NCI-H187 (cell line): ENCODE measurements at places on chromosomes 5 and 9.

GRCh38 chr9:4962085-4962484 lies 23.0 kb upstream of the JAK2 start:
- DNase-seq: no peak

DNA sequence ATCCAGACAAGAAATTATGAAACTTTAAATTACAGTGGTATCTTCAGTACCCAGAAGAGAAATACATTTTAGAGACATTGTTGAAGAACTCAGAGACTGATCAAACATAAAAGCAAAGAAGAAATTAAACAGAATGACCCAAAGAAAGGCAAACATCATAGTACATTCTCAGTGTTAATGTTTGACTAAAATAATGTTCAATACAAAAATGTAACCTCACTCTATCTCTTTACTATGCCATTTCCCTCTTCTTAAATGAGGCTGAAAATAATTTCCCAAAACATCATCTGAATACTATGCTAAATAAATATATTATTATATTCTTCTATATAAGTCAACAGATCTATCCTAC lies 22.8 kb downstream of the TMEM161B start:
- no peak for DNase-seq

DNA sequence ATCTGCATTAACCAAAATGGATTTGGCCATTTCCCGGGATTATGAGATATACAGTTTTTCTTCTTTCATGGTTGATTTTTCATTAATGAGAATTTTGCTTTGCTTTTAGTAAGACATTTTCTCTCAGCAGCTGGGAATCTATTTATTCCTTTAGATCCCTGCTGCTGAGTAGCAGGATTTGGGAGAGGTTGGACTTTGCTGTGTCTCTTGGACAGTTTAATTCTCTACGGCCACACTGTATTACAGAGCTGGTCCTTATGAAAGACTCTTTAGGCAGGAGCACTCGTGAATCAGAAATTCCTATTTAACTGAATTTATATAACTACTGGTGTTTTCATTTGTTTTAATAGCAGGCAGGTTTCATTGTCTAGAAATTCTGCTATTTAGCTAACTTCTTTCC lies 1.6 kb downstream of the UNC13B start:
- no peak for DNase-seq

DNA sequence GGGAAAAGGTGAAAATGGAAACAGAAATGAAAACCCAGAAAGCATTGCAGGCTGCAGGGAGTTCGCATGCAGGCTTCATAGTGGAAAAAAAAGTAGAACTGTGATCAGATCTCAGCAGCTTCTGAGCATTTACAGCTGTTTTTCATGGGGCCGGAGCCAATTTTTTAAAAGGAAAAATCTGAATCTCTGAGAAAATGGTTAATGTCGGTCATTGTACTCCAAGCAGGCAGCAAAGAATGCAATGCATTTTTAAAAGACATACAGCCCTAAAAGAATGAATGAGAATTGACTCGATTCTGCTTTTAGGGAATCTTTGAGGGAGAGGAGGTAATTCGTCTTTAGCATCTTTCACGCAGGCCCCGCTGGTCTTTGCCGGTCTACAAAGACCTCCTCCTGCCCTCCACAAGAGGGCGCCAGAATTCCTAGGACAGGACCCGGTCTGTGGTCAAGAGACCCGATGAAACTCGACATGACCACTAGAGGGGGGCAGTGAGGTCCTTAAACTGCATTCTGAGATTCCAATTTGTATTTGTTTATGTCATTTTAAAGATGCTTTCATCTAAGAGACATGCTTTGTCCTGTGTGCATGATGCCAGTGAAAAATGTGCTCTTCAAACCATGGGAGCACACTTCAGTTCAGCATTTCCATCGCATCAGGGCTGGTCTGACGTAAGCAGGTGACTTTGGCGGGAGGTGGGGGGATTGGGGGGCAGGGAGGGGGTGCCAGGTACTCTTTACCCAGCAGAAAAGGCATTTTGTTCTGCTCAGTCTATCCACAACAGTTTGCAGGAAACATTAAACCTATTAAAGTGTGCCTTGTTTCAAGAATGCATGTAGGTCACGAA lies 43.7 kb upstream of the TMEM252 start:
- DNase-seq: peak; percentile 11

- DNase-seq: no peak
These were observed 61.7 kb upstream of the UBAC1 start for GRCh38 chr9:136022731-136023409.

DNA sequence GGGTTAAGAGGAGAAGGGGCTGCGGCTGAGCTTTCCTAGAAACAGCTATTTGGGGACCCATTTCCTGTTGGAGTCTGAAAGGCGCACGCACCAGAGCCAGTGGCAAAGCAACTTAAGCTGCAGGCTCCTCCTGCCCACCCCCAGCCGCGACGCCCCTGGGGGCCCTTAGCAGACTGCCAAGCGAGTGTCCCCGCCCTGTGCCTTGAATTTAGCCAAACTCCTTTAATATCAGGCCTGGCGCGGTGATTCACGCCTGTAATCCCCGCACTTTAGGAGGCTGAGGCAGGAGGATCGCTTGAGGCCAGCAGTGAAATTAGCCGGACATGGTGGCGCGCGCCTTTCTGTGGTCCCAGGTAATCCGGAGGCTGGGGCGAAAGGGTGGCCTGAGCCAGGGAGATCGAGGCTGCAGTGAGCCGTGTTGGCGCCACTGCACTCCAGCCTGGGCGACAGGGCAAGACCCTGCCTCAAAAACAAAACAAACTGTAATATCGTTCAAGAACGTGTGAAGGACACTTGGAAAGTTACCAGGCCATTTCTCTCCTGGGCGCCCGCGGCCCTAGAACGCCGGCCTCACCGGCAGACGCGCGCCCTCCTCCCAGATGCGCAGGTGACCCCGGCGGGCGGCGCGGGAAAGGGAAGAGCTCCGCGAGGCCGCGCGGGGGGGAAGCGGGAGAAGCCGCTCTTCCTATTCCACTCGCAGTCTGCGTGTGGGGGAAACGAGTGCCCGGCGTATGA lies 1.0 kb upstream of the F2R start:
- no peak for DNase-seq

- DNase-seq: no peak
These were observed 110.0 kb downstream of the ENC1 start for GRCh38 chr5:74530326-74531050.

- no peak for DNase-seq
These were observed 96.0 kb downstream of the LIX1 start for GRCh38 chr5:97046270-97046982.

DNA sequence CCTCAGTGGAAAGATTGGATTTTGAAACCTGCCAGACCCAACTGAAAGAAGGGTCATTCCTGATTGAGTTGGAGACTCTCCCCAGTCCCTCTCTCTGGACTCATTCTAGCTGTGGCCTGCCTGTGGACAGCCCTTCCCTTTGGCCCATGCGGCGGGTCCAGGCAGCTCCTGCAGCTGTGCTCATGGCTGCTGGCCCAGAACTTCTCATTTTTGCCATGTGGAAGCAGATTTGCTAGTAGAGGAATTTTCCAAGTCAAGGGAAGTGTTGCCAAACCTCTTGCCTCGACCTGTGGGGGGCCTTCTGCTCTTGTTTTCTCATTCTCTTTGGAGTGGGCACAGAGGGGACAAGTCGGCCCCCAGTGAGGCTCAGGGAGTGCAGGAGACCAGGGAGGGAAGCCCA lies 89.2 kb downstream of the ANKRD33B start:
- no peak for DNase-seq

DNA sequence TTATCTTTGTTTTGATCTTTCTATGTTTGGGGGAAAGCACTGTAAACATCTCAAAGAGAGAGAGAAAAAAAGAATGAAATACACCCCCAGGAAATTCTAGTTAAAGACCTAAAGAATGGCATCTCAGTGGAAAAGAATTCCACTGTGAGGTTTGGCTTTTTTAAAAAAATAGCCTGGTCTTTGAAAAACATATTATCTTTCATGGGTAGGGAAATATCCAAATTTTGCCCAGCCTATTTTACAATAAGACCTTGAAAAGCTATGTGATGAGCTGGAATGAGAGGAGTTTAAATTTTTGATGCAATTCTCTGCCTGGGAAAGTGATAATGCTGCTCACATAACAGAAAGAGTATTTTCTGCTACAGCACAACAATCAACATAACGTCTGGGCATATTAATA lies 348.1 kb upstream of the WWC1 start:
- no peak for DNase-seq

GRCh38 chr5:141155540-141156374 lies 5.9 kb downstream of the PCDHB6 start:
- DNase-seq: no peak

- no peak for DNase-seq
These were observed 12.8 kb downstream of the LEAP2 start for GRCh38 chr5:132886064-132886823.

GRCh38 chr9:81490605-81491331 lies 198.6 kb downstream of the TLE1 start:
- DNase-seq: no peak

- DNase-seq: no peak
These were observed 1000.2 kb downstream of the NR2F1-AS1 start for GRCh38 chr5:92580814-92581213.

- no peak for DNase-seq
These were observed 16.2 kb downstream of the HINT1 start for GRCh38 chr5:131148835-131149234.

DNA sequence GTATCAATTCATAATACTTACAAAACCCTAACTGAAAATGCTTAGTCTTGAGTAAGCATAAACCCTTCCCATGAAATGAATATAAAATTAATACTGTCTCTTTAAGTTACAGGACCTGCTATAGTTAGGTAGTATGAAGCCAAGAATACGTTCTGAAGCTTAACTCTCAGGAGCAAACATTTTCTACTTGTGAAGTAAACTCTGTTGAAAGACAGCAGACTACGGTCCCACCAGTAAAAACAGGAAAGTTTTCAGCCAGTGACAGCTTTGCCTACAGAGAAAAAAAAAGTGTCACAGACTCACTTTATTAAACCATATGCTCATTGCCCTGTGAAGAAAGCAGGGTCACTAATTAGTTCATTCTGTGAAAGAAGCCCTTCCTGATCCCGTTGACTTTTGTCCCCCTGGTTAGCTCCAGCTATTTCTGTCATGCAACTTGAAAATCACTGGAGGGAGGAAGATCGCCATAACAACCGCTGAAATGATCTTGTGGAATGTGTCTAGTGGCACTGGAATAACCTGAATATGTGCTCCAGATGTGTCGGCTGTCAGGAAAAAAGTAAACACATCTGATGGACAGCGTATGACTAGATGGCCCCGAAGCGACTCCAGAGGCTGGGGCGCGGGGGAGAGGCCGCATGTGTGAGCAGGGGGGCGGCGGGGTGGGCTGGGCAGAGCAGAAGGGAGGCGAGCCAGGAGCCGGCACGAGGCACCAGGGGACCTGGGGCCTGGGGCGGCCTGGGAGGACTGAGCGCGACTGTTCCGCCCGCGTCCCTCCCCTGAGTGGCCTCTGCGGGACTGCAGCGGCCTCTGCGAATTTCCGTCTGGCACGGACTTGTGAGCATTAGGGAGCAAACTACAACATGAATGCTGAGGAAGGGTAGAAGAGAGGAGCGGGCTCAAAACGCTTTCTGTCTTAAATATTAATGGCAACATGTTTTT lies 41.9 kb downstream of the BNC2 start:
- no peak for DNase-seq
